ENCODE measurements at places on chromosomes 2 and 18.

DNA sequence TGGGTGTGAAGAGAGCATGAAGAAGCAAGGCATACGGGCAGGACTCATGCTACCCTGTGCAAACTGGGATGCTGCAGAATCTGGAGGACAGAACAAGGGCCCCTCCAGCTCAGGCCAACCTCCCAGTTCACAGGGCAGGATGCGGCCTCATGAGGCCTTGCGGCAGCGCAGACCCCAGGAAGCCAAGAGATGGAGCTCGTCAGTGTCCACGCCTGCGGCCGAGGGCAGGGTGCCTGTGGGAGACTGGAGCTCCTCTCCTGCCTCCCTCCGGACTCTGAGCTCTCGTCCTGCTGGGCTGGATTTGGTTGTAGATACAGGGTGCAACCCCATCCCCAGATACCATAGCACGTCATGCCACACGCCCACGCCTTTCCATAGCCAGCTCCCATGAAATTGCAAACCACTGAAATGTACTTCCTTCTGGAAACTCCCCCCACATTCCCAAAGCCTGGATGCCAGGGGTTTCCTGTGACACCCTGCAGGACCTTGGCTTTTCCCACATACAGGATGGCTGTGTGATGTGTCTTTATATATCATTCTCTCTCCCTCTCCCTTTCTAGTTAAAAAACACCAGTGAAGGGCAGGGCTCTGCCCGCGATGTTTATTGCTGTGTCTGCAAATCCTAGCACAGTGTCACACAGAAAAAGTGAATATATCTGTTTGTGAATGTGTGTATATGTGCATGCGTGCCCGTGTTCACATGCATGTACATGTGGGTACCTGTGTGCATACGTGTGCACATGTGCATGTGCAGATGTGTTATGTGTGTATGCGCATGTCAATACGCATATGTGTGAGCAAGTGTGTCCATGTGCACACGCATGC, 12.3 kb upstream of the SNTG2 start:
- no peak for DNase-seq

DNA sequence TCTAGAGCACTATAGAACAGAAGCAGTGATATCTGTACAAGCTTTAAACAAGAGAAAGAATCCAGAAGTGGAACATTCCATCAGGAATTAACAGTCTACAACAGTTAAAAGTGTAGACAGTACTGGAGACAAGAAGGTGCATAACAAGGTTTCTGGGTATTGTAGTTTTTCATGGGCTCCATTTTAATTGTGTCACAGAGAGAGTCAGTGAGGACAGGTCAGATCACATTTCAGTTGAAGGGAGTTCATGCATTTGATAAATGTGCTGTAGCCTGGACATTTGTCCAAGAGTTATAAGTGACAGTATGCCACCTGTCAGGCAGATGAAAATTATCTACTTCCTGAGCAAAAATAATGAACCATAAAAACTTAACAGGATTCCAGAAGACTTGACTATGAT, 328.6 kb downstream of the CNTNAP5 start:
- no peak for DNase-seq

DNA sequence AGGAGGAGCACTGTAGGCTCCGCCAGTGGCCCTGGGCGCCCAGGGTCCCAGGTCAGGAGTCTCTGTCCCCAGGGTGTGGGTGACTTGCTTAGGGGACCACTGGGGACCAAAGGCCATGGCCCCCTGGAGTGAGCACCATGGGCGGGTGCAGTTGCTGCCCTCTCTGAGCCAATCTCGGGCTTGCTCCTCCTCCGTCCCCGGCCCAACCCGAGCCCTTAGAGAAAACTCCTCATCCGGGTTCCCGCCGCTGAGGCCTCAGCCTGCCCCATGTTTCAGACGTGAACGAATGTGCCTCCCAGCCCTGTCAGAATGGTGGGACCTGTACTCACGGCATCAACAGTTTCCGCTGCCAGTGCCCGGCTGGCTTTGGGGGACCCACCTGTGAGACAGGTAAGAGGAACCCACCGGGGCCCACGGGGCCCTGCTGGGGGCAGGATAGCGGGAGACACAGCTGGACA, 38.6 kb downstream of the SNED1 start:
- DNase-seq = no peak

GRCh38 chr2:34474646-34475045, 875.5 kb upstream of the FAM98A start:
- no peak for DNase-seq

DNA sequence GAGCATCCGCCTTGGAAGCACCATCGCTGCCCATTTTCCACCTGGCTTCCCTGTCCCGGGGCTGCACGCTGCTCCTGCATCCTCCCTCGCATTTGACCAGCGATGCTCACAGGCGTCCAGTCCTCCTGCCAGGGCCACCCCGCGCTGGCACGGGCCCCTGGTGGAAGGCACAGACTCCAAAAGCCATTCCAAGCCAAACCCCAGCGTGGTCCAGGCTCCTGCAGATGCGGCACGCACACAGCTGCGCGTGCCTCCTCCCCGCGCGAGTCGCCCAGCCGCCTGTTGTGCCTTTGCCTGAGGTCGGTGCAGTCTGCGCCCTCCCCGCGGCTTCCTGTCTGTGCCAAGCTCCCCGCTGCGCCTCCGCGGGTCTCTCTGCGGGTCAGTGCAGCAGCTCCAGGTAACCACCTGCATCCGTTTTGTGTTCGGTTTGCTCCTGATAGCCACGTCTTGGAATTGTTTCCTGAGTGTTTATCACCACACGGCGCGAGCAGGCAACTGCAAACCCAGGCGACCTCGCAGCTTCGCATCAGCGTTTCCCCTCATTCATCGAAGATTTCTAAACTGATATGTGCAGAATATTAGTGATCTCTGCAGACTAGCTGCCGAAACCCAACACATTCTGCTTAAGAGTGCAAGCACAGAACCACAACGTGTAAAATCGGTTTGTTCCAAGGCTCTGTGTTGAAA, 65.2 kb upstream of the SALL3 start:
- no peak for DNase-seq

GRCh38 chr2:33522576-33522975, 46.1 kb downstream of the RASGRP3 start:
- DNase-seq = no peak

DNA sequence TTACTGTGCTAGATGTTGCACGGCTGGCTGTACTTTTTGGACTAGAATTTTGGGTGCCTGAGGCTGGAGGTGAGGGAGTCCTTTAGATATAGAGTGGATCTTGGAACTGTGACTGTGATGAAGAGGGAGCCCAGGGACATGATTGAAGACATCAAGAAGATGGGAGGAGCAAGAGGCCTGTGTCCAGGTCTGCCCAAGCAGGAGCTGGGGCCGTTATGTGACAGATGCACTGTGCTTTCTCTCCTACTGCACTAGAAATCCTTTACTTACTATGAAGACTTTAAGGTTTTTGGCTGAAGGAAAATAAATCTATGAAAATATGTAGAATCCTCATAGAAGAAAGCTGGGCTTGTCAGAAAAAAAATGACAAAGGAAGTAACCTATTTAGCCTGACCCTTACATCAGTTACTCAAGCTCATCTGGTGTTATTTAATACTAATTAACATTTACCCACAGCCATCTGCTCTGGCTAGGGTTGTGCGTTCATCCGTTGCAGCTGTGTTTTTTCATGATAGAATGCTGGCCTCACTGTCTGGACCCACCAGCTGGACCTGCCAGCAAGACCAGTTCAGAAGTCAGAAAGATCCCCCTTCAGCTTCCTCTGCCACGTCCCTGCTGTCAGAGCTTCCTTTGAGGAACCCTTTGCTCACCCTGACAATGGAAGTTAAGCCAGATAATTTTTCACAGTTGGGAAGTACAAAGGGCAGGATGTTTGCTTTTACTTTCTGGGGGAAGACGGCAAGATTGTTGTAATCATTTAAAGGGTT, 16.7 kb downstream of the TSN start:
- no peak for DNase-seq

DNA sequence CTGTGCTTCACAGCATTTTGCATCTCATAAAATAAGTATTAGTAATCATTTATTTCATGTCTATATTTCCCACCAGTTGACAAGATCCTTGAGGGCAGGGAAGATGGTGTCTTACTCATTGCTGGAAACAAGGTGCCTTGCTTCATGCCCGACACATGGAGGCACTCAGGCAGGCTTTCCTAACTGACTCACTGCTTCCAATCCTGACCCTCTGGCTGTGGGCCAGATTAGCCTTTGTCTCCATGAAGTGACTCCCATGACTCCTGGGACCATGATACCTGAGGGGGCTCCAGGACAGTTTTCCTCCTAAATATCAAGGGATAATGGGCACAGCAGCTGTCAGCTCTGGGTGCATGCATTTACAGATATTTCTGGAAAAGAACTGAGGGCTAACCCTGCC, 275.1 kb downstream of the AGPS start:
- DNase-seq = no peak

- DNase-seq = no peak
Observed at GRCh38 chr2:134109725-134110124, 144.1 kb upstream of the MGAT5 start.

DNA sequence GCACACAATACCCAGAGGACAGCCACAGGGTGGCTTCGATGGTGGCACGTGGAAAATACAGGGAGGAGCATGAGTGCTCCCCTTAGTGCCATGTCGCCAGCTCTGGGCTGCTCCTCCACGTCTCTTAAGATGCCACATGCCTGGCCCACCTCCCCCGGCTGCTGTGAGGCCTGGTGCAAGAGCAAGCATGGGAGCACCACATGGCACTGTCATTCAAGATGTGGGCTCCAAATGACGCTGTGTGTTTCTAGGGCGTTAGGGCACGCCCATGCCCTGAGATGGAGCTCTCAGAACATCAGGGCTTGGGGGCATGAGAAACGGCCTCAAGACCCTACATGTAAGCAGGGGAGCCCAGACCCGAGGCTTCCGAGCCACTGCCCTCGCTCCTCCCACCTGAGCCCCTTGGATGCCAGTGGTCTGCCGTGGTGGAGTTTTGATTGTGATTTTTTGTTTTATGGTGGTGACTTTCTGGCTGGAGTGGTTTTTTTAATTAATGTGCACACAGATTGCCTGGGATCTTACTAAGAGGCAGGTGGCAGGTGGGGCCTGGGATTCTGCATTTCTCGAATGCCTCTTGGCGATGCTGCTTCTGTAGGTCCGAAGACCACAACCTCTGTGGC, 239.3 kb downstream of the GBX2 start:
- no peak for DNase-seq

DNA sequence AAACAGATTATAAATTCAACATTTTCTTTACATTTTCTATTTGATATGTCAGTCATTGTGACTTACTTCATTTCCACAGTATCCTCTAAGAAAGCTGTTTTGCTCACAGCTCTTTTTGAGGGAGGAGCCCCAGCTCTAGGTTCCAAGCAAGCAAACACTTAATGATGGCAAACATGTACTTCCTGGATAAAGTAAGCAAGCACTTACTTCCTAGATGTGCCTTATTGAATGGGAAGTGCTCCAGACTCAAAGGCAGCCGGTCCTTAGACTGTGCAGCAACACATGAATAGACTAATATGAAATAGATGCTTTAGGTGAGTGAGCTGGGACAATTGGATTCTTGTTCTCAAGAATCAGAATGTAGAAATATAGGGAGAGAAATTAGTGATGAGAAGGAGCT, 2149.8 kb upstream of the PIK3C3 start:
- DNase-seq = no peak

DNA sequence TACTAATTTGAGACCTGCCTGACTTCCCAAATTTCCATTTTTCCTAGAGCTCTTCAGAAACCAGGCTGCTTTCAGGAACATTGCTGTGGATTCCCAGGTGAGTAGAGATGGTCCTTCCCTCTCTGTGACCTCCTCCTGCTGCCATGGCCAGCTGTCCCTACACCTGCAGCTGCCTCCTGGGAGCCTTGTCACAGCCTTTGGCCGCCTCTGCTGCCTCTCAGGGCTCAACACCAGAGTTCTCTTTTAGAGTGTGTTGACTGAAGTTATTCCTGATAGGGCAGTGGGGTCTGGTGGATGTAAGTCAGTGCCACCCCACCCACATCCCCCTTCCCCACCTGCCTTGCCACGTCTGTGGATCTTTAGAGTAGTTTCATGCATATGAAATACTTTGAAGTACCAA, 22.9 kb downstream of the SPATS2L start:
- no peak for DNase-seq

DNA sequence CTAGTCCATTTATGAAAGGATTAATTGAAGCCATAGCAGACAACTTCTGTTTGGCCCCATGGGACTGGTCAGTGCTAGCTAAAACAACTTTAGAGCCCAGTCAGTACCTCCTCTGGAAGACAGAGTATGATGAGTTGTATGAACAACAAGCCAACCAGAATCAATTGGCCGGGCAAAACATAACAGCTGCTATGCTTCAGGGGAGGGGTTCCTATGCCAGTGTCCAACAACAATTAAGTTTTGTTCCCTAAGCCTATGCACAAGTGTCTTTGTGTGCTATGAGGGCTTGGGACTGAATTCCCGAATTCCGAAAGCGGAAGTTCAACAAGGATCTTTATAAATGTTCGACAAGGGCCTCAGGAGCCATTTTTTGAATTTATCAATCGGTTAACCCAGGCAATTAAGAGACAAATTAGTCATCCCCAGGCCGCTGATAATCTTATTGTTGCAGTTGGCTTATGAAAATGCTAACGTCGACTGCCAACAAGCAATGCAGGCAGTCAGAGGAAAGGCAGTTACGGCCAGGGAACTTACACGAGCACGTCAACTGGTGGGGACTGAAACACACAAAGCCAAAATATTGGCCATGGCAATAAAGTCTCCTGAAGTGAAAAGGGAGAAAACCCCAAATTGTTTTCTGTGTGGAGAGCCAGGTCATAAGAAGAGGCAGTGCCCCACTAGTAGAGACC, 57.9 kb downstream of the ZNF638 start:
- DNase-seq = no peak

DNA sequence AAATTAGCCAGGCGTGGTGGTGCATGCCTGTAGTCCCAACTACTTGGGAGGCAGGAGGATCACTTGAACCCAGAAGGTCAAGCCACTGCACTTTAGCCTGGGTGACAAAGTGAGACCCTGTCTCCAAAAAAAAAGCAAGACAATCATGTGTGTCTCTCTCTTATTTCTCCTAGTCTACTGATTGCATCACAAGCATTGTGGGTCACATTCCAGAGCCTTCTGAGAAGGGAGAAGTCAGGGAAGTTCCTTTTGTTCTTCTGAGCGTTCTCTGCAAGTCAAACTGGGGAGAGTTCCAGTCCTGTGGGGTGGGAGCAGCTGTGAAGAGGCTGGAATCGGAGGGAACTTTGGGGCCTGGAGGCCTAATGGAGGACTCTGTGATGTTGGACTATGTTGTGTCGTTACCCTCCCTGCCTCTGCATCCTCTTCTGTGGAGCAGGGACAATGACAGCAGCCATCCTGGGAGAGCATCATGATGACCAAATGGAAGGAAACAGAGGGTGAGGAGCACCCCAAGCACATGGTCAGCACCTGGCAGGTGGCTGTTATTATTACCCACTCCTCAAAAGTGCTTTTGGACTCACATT, 115.4 kb downstream of the MRO start:
- no peak for DNase-seq

- DNase-seq = no peak
Observed at GRCh38 chr2:25419678-25420242, 78.0 kb upstream of the DNMT3A start.

- DNase-seq = no peak
Observed at GRCh38 chr18:11561293-11561692, 48.1 kb upstream of the SLC35G4 start.
